ENCODE measurements at places on chromosomes 12 and 14.
A peak's percentile ranks its signal among the peaks of the same experiment; 100 is the strongest.

- H3K4me1 ChIP-seq = no peaks in the 10 kb centered on the region
- H3K27me3 ChIP-seq = no peaks in the 10 kb centered on the region
- DNase-seq = no peak
- H3K4me3 ChIP-seq = no peak overlapping the region
- H3K36me3 ChIP-seq = no peaks in the 10 kb centered on the region
- no peak overlapping the region for H3K27ac ChIP-seq
Measured at GRCh38 chr14:98651037-98651436, 621.0 kb downstream of the BCL11B start.

DNA sequence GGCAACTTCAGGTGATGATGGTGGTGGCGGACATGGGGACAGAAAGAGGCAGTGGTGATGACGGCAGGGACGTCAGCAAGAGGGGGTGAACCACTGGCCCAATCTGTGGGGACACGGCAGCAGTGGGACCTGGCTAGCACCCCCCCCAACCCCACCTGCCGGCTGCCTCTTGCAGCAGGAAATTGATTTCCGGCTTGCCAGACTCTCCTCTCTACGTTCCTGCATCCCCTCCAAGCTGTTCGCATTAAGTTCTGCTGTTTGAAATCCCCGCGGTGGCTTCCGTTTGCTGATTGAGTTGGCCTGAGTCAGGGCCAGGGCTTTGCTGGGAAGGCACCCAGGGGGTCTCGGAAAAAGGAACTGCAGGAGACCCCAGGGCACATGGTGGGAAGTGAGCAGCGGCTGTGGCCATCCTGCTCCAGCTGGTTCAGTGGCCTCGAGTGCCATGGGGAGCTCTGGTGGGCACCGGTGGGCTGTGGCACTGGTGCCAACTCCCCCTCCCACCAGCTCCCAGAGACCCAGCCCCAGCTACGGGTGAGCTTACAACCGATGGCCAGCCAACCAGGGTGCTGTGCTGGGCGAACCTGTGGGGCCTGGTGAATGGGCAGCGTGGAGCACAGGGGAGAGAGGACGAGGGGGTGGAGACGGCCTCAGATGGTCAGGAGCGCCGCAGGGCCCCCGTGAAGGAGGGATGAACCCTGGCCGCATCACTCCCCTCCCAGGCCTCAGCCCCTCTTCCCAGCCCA is 14.6 kb upstream of the NUDT14 start:
- H3K4me1 ChIP-seq = peaks cover 48% of the 10 kb centered on the region
- no peak overlapping the region for H3K27ac ChIP-seq
- no peak for DNase-seq
- H3K36me3 ChIP-seq = no peaks in the 10 kb centered on the region
- peaks cover 6% of the 10 kb centered on the region for H3K27me3 ChIP-seq
- no peak overlapping the region for H3K4me3 ChIP-seq

- DNase-seq = no peak
- no peaks in the 10 kb centered on the region for H3K4me1 ChIP-seq
- no peak overlapping the region for H3K27ac ChIP-seq
- H3K27me3 ChIP-seq = peaks cover 4% of the 10 kb centered on the region
- H3K36me3 ChIP-seq = no peaks in the 10 kb centered on the region
- no peak overlapping the region for H3K4me3 ChIP-seq
Measured at GRCh38 chr12:118102070-118102469, 1.7 kb downstream of the VSIG10 start.

- no peaks in the 10 kb centered on the region for H3K27me3 ChIP-seq
- no peak overlapping the region for H3K4me3 ChIP-seq
- no peaks in the 10 kb centered on the region for H3K36me3 ChIP-seq
- H3K4me1 ChIP-seq = no peaks in the 10 kb centered on the region
Measured at GRCh38 chr14:26276757-26277156, 321.1 kb downstream of the NOVA1 start.

DNA sequence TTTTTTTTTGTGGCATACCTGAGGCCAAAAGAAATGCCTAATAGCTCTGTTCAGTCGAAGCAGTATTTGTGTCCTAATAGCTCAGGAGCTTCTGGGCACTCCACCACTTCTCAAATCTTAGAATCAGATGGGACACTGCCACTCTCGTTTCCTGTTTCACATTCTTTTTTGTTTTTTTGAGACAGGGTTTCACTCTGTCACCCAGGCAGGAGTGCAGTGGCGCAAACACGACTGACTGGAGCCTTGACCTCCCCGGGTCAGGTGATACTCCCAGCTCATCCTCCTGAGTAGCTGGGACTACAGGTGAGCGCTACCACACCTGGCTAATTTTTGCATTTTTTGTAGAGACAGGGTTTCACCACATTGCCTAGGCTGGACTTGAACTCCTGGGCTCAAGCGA is 52.7 kb downstream of the SPPL3 start:
- no peaks in the 10 kb centered on the region for H3K27me3 ChIP-seq
- DNase-seq = no peak
- H3K4me3 ChIP-seq = no peak overlapping the region
- H3K36me3 ChIP-seq = no peaks in the 10 kb centered on the region

- H3K36me3 ChIP-seq = no peaks in the 10 kb centered on the region
- no peaks in the 10 kb centered on the region for H3K4me1 ChIP-seq
- H3K27ac ChIP-seq = no peak overlapping the region
- H3K4me3 ChIP-seq = no peak overlapping the region
Measured at GRCh38 chr12:96892104-96892503, 15.0 kb upstream of the NEDD1 start.

GRCh38 chr12:43238281-43238680 is 313.7 kb downstream of the ADAMTS20 start:
- no peaks in the 10 kb centered on the region for H3K36me3 ChIP-seq
- no peak overlapping the region for H3K27ac ChIP-seq
- DNase-seq = no peak

- H3K36me3 ChIP-seq = no peaks in the 10 kb centered on the region
- no peak overlapping the region for H3K4me3 ChIP-seq
- H3K27me3 ChIP-seq = no peaks in the 10 kb centered on the region
- H3K27ac ChIP-seq = no peak overlapping the region
- no peaks in the 10 kb centered on the region for H3K4me1 ChIP-seq
Measured at GRCh38 chr14:103729496-103730448, 14.2 kb downstream of the ZFYVE21 start.

GRCh38 chr14:68534276-68534675 is 258.6 kb downstream of the ZFP36L1 start:
- no peak overlapping the region for H3K27ac ChIP-seq
- no peaks in the 10 kb centered on the region for H3K4me1 ChIP-seq
- no peaks in the 10 kb centered on the region for H3K36me3 ChIP-seq
- H3K4me3 ChIP-seq = no peak overlapping the region
- no peaks in the 10 kb centered on the region for H3K27me3 ChIP-seq

DNA sequence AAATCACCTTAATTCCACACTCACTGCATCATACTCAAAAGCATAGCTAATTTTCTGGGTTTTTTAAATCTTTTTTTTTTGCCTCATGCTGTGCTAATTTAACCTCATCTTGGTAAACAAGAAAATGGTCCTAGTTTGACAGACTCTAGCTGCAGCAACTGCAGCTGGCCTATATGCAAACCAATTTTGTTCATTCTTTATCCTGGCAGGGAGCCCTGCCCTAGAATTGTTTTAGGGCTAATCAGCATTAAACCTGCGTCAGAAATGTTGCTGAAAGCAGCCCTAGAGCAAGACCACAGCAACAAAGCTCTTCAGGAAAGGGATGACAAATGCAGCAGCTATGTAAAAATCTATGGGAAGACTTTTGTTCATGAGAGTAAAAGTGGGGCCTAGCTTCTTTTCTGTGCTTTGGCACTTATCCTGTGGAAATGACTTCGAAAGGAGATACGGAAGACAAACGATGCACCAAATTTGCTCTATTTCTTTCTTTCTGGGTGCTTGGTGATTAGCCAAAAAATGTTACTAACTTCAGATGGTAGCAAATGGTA is 72.2 kb downstream of the DENND5B start:
- no peaks in the 10 kb centered on the region for H3K36me3 ChIP-seq
- no peaks in the 10 kb centered on the region for H3K27me3 ChIP-seq
- no peak for DNase-seq

GRCh38 chr12:24900196-24900595 is 48.7 kb downstream of the BCAT1 start:
- DNase-seq = no peak
- no peak overlapping the region for H3K27ac ChIP-seq
- H3K4me1 ChIP-seq = no peaks in the 10 kb centered on the region
- H3K36me3 ChIP-seq = no peaks in the 10 kb centered on the region
- no peaks in the 10 kb centered on the region for H3K27me3 ChIP-seq

GRCh38 chr12:57869298-57869926 is 22.9 kb upstream of the CTDSP2 start:
- DNase-seq = no peak
- H3K27me3 ChIP-seq = no peaks in the 10 kb centered on the region
- H3K27ac ChIP-seq = no peak overlapping the region
- no peak overlapping the region for H3K4me3 ChIP-seq
- H3K4me1 ChIP-seq = no peaks in the 10 kb centered on the region

DNA sequence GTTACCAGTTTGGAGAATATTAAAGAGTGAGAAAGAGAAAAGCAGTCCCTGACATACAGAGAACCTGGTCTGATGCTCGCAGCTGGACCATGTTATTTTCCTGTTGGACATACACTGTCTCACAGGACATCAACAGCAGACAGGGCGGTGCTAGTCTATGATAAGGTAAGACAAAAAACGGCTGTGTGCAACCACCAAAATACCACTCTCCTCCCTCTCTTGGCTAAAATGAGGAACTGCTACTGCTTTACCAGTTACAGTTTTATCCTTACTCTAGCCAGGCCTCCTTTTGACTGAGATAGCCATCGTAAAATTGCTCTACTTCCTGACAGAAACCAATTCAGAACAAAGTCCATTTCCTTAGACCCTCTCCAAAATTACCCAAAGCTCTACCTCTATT is 47.0 kb upstream of the ERGIC2 start:
- peak; percentile 6 for DNase-seq
- H3K27me3 ChIP-seq = no peaks in the 10 kb centered on the region
- H3K27ac ChIP-seq = no peak overlapping the region
- H3K4me3 ChIP-seq = no peak overlapping the region
- H3K4me1 ChIP-seq = no peaks in the 10 kb centered on the region

- H3K27ac ChIP-seq = no peak overlapping the region
- H3K36me3 ChIP-seq = no peaks in the 10 kb centered on the region
- H3K4me3 ChIP-seq = no peak overlapping the region
- H3K4me1 ChIP-seq = no peaks in the 10 kb centered on the region
- peak; percentile 22 for DNase-seq
Measured at GRCh38 chr14:89915114-89915878, 39.2 kb downstream of the EFCAB11 start.

DNA sequence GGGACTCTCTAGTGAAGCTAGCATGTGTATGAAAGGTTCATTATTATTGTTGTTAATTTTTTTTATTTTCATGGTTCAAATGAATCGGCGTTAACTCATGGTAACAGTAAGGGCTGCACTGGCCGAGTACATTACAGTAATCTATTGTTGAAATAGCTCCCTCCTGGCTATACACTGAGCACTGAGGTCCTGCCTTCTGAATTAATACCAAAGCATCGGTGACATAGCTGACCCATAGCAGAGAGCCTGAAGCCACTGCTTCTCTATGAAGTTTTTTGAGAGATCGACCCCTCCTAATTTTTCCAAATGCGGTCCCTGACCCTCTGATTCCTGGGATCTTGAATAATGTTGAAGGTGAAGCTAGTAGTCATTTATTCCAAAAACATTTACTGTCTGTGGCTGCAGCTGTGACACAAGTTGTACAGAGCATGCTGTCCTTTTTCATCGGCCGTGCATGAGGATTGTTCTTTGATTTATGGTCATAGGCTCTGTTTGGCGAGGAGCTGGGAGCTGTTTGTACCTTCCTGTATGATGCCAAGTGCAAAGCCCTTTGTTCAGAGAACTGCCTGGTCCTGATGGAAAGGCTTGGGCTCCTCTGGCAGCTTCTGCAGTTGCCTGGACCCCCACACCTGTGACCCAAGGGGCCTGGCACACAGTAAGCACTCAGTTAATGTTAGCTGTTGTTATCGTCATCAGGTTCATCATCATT is 486.5 kb downstream of the EGLN3 start:
- no peaks in the 10 kb centered on the region for H3K36me3 ChIP-seq
- H3K27ac ChIP-seq = no peak overlapping the region
- no peaks in the 10 kb centered on the region for H3K4me1 ChIP-seq
- H3K27me3 ChIP-seq = no peaks in the 10 kb centered on the region
- DNase-seq = no peak

DNA sequence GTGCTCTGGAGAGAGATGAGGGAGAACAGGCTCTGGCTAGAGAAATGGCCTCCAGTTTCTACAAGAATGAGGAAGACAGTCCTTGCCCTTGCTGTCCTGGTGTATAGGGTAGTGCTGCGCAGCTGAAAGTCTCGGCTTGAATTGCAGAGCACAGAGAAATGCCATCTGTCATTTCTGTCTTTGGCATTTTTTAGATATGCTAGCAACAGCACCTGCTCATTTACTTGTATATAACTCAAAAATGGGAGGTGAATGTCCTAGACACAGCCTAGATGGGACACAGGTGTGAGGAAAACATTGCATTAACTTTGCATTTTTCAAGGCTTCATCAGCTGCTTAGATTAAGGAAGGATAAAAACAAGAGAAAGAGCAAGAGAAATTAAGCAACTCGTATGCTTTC is 35.8 kb downstream of the GPR19 start:
- no peaks in the 10 kb centered on the region for H3K27me3 ChIP-seq
- H3K27ac ChIP-seq = no peak overlapping the region

DNA sequence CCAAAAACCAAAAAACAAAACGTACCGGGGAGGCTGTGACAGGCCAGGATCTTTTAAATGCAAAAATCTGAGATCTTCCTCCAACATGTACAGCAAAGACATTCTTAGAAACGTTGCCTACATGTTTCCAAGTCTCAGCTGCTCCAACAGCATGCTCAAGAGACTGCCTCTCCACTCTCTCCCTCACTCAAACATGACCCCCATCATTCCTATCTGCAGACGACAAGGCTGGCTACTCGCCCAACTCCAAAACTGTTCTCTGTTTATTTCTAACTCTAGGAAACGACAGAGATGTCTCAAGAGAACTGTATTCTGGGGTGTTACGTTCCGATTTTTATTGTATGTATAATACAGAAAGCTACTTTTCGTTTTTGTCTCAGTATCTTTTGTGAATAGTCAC is 57.5 kb upstream of the TMCC3 start:
- no peaks in the 10 kb centered on the region for H3K27me3 ChIP-seq
- H3K36me3 ChIP-seq = no peaks in the 10 kb centered on the region
- no peak overlapping the region for H3K4me3 ChIP-seq
- no peaks in the 10 kb centered on the region for H3K4me1 ChIP-seq
- no peak for DNase-seq

DNA sequence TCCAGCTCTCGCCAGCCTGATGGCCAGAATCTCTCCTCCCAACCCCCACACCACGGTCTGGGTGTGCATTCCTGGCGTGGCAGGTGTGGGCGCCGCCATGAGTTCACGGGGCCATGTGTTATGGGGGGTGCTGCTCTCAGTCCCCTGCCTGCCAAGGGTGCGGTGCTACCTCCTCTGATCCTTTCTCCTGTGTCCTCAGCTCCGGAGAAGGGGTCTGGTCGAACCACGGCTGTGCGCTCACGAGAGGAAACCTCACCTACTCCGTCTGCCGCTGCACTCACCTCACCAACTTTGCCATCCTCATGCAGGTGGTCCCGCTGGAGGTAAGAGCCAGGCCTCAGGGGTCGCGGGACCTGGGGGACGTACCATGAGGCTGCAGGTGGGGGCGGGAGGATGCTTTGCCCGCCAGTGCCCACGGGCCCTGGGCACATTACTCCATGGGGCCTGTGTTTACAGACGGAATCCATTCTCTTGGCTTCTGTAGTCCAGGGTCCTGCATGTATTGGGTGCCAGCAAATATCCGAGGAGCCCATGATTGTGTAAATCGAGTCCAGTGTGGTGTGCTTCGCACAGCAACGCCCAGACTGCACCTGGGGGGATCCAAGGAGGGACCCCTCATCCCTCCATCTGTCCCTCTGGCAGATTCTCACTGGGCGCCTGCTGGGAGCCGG is 130.8 kb downstream of the ADGRD1 start:
- no peak for DNase-seq
- no peak overlapping the region for H3K4me3 ChIP-seq
- no peaks in the 10 kb centered on the region for H3K4me1 ChIP-seq
- no peak overlapping the region for H3K27ac ChIP-seq
- H3K36me3 ChIP-seq = no peaks in the 10 kb centered on the region
- no peaks in the 10 kb centered on the region for H3K27me3 ChIP-seq
